ENCODE measurements at places on chromosomes 12 and 14. TPM values are rescaled to one million over a fixed set of nuclear protein-coding genes. Genes with fewer than 3 reads are reported as not detected.
A peak's percentile ranks its signal among the peaks of the same experiment; 100 is the strongest.

DNA sequence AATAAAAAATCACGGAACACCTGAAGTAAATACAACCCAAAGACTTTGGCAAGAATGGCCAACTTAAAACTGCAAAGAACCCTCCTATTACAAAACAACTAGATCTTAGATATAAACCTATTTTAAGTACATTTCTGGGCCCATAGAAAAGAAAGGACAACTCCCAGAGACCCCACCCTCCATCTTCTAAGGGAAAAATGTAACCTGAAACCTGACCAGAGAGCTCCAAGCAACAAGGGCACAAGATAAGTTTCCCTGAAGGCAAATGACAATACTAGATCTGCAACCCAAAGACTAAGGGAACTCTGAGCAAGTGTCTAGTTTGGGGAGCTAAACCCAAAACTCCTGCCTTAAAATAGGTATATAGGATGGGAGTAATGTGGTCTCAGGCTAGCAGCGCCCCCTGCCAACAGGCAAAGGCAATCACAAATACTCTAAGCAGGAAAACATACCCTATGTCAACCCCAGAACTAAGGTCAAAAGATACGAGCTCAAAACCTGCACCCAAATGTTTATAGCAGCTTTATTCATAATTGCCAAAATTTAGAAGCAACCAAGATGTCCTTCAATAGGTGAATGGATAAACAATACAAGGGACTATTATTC is 218.9 kb downstream of the ITPR2 start:
- no peak for DNase-seq

CYP46A1 gene
- not detected for total RNA-seq

DNA sequence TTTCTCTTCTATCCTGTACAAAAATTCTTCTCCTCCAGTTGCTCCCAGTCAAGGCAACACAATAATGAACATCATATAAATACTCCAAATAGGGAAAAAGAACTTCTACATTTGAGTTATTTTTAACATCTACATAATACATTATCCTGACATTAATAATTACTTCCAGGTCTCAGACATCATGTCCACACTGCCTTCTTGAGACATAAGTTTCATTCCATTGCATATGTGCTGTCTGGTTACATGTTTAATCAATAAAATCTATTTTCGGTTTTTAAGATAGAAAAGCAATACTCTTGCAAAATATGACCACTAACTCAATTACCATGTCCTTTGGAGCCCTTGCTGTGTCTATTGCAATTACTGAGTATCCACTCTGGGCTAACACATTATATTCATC is 881.9 kb downstream of the GALC start:
- DNase-seq = no peak

SALL2 gene
- total RNA-seq = 2.3 TPM

DNA sequence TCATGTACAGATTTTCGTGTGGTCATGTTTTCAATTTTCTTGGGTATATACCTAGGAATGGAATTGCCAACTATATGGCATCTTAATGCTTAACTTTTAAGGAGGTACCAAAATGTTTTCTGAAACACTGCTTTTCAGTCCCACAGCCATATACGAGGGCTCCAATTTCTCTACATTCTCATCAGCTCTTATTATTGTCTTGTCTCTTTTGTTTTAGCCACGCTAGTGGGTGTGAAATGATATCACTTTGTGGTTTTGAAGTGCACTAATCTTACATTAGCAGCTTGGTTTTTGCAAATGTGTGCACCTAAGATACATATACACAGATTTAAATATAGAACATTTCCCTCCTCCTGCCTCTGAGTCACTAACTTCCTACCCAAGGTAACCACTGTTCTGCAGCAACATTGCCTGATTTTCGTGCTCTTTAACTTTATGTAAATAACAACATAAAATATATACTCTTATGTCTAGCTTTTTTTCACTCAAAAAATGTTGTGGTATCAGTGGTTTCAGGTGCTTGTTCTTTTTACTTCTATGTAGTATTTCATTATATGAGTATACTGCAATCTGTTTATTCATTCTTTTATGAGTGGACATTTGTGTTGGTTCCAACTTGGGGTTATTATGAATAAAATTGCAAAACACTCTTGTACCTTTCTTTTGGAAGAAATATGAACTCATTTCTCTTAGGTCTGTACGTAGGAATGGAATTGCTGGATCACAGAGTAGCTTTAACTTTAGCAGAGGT is 73.1 kb downstream of the ZFP36L1 start:
- no peak for DNase-seq

EPYC gene
- total RNA-seq = not detected

DNA sequence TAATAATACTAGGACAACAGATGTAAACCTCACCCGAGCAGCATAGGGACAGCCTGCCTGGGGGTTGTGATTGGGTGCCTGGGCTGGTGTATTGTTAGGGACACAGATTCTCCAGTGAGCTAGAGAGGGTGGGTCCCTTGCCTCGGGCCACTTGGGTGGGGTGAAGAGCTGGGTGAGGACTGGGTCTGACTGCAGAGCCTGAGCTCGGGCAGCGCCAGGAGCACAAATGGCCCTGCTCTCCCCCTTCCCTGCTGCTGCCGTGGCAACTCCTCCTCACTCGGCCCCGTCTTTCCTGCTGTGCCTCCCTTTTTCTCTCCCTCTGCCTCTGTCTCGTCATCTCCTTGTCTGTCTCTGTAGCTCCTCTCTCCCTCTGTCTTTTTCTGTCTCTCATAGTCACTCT is 115.4 kb downstream of the GLT1D1 start:
- DNase-seq = no peak

DNA sequence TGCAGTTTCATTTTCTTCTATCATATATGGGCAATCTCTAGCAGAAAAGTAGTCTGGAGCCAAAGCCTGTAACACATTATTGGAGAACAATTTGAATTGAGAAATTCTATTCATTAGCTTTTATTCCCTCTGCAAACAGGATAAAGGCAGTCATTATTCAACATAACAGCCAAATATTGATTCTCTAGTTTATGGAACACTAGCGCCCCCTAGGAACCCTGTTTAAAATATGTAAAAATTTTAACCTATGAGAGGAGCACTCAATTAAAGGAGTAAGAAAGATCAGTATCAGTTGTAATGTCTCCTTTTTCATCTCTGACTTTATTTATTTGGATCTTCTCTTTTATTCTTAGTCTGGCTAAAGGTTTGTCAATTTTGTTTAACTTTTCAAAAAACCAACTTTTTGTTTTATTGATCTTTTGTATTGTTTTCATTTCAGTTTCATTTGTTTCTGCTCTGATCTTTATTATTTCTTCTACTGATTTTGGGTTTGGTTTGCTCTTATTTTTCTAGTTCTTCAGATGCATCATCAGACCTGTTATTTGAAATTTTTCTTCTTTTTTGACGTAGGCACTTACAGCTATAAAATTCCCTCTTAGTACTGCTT is 4.8 kb upstream of the LMNTD1 start:
- DNase-seq = no peak

GRCh38 chr12:3263939-3264922 is 187.1 kb downstream of the TSPAN9 start:
- DNase-seq = no peak

DNA sequence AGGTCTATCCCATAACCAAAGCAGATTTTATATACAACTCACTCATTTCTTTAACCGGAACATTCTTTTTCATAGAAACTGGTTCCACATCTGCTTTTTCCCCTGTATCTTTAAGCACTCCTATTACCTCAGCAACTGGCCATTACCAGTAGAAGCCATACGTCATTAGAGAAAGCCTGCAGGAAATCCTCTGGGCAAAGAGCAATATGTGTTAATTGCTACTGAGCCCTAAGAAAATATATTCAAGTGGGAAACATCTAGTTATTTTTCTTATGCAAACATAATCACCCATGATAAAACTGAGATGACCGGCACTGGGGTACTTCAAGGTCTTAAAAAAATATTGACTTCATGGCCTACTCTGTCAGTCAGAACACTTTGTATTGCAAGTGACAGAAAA is 28.2 kb upstream of the CPSF6 start:
- DNase-seq = no peak

GRCh38 chr12:43105426-43105981 is 446.5 kb downstream of the ADAMTS20 start:
- DNase-seq = no peak

GRCh38 chr12:28742791-28743190 is 406.3 kb upstream of the FAR2 start:
- DNase-seq = no peak

GRCh38 chr14:104181761-104182530 is 43.6 kb downstream of the KIF26A start:
- no peak for DNase-seq

GRCh38 chr12:54276368-54276767 is 3.6 kb downstream of the CBX5 start:
- DNase-seq = no peak

DNA sequence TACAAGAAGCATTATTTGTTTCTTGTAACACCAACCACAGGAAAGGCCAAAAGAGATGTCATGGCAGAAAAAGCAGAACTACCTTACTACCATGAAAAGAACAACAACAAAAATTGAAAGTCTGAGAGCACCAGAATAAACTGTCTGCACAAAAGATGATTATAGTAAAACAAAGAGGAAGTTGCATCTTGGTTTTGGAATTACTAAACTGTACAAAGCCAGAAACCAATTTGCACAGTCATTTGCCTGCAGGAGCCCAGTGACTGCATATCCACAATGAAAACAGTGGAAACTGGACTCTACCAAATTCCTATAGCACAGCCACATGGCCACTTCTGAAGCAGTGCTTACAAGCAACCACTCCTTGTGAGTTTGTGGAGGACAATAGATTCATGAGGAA is 276.2 kb downstream of the SSPN start:
- DNase-seq = no peak

GRCh38 chr14:32648434-32648833 is 290.2 kb upstream of the NPAS3 start:
- no peak for DNase-seq

DNA sequence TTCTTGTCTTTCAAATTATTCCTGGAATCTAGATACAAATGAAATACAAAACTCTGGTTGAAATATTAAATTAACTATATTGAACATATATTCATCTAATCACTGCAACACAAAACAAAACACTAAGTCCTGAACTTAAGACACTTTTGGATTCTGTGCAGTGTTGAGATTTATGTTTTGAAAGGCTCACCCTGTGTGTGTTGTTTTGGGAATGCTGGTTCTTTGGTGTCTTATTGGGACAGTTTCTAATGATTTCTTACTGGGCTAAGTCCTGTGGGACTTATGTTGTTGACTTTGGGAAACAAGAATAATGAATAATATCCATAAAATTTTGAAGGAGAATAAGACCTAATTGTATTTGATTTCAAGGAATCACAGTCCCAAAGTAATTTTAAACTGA is 153.2 kb downstream of the NAV3 start:
- DNase-seq = no peak

SRRM4 gene
- total RNA-seq = not detected

GRCh38 chr12:91991399-91992187 is 154.1 kb downstream of the BTG1 start:
- no peak for DNase-seq

GRCh38 chr14:105455766-105456660 is 18.6 kb upstream of the CRIP2 start:
- no peak for DNase-seq

- DNase-seq = no peak
Measured at GRCh38 chr14:101817501-101818001, 56.0 kb downstream of the PPP2R5C start.

DNA sequence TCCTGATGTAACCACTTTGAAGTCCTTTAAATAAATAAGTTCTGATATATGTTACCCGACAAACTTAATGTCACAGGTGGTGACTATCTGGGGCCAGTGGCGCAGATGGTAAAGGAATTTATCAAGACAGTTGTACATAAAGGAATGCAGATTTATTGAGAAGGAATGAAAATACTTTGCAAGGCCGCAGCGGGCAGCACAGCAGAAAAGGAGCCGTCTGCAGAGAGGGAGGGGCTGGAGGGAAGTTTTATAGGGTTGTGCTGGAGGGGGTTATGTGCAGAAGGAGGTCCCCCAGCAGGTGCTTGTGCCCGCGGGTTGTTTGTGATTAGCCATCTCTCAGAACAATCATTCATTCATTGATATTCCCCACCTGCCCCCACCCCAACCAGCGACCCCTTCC is 17.4 kb downstream of the GPRC5D start:
- DNase-seq = no peak

SLC25A47 gene
- total RNA-seq = not detected

CCDC197 gene
- not detected for total RNA-seq

DNA sequence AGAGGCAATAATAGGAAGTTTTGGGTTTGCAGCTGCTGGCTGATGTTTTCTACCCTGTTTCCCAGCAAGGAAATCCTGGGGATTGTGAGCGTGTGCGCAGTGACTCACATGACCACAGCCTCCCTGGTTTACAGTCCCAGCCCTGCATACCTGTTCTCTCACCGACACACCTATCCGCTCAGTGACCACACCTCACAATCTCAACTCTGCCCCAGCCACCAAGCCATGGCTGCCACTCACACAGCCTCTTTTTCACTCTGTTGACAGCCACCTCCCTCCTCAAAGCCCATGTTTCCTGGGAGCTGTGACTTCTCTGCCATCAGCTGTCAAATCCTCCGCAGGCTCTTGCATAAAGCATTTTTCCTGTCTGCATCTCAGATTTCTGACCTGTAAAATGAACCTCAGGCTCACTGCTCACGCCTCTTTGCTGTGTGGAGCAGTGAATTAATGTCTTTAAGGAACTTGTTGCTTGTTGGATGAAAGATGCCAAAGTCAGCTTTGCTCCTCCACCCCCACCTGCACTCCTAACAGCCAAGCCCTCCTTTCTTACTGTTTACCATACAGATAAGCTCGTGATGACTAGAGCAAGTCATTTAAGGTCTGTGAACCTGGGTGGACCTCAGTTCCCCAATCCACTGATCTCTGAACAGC is 43.5 kb downstream of the B4GALNT3 start:
- DNase-seq = no peak

NGB gene
- not detected for total RNA-seq

LYZ gene
- 121 TPM for total RNA-seq

DDX47 gene
- total RNA-seq = 54.1 TPM

- DNase-seq = no peak
Measured at GRCh38 chr14:103731916-103732867, 16.6 kb downstream of the ZFYVE21 start.

DNA sequence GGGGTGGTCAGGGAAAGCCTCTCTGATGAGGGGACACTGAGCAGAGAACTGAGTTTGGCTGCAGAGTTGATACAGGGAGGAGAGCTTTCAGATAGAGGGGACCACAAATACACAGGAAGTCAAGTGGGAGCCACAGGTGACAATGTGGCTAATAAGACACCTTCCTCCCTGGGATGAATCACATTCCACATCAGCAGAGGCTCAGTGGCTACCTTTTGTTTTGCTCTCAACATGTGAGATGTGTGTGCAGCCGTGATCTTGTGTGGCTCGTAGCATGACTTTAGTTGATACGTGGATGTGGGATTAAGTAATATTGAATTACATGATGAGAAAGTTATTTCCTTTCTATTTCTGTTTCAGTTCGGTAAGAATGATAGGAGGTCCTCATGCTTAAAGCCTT is 7.5 kb downstream of the CRADD start:
- no peak for DNase-seq

- peak; percentile 40 for DNase-seq
Measured at GRCh38 chr14:95519699-95520098, 3.2 kb upstream of the SYNE3 start.

- DNase-seq = no peak
Measured at GRCh38 chr14:54207476-54208462, 189.0 kb upstream of the CDKN3 start.

Measured in esophagus squamous epithelium (tissue), 5 donors.